ENCODE measurements at places on chromosomes 6 and 20. TPM values are rescaled to one million over a fixed set of nuclear protein-coding genes. Genes with fewer than 3 reads are reported as not detected.

- no peaks in the 10 kb centered on the region for H3K27me3 ChIP-seq
- no peak overlapping the region for H3K4me3 ChIP-seq
- peaks cover 7% of the 10 kb centered on the region for H3K4me1 ChIP-seq
- no peak for DNase-seq
- H3K27ac ChIP-seq, result no peak overlapping the region
- H3K36me3 ChIP-seq, result no peaks in the 10 kb centered on the region
Observed at GRCh38 chr6:12030993-12031550, 19.0 kb downstream of the HIVEP1 start.

DNA sequence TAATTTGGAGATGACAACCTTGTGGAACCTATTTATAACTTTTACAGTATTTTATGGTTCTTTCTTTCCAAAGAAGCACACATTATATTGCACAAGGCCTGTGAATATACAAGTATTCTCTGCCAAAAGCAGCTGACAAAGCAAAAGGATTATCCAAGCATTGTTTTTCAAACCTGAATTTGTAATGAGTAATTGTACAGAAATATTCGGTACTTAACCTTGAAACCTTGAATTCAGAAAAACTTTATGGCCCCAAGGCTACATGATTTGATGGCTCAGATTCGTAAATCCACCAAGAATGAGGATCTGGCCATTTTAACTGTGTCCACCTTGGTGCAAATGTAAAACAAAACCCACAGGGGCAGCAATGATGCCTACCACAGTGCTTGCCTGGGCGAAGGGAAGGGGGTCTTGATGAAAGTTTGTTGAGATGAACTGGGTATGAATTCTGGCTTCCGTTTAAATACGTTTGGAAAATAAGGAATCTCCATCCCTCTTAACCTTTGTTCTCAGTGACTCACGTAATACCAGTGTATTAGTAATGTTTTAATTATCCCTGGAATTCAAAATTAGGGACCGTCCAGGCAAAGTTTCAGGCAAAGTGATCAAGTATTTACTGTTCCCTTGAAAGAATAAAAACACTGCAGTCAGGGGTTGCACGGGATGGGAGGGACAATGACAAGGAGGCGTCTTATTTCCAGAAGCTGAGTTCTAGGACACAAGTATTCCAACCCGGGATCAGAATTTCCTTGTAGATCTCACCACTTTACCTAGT is 2.7 kb upstream of the RBM24 start:
- H3K27ac ChIP-seq, result peak overlapping the region; percentile 50
- no peaks in the 10 kb centered on the region for H3K4me1 ChIP-seq
- H3K4me3 ChIP-seq, result no peak overlapping the region
- no peak for DNase-seq
- H3K27me3 ChIP-seq, result no peaks in the 10 kb centered on the region
- H3K36me3 ChIP-seq, result no peaks in the 10 kb centered on the region

Gene PRKN
- total RNA-seq, result 15.8 TPM

DNA sequence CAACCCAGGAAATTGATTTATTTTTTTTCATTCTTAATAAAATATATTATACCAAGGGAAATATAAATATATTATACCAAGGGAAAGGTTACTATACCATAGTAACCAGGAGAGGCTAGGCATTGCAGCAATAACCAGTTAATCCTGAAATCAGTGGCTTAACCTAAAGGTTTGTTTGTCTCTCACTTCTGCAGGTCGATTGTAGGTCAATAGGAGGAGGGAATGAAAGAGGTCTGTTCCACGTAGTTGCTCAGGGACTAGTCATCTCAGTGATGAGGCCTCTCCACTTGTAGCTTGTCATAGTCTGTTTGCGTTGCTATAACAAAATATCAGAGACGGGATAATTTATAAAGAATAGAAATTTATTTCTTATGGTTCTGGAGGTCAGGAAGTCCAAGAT is 168.0 kb downstream of the GJA1 start:
- H3K27me3 ChIP-seq, result no peaks in the 10 kb centered on the region
- H3K4me1 ChIP-seq, result no peaks in the 10 kb centered on the region
- no peak for DNase-seq
- no peaks in the 10 kb centered on the region for H3K36me3 ChIP-seq

DNA sequence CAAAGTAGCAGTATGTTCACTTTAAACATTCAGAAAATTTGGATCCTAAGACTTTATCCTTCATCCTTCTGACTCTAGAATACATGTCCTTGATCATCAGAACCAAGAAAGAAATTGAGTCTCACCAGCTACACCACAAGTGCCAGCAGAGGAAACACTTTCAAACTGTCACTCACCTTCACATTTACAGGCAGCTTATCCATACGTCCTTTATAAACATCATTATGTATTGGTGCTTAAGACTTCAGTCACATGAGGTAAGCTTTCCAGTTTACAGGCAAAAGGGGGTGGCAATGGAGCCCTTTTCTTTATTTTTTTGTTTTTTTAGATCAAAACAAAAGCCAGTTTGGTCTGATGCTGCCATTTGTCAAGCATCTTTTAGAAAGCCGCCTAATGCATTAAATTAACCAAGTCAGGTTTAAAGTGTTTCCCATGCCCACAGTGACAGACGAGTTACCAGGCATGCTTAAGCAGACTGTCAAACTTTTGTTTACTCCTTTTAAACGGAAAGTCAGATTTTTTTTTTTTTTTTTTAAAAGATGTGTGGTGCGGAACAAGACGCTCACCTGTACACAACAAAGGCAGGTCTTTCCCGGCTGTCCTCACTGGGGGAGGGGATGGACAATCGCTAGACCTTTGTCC is 952 bp upstream of the BRPF3 start:
- H3K4me3 ChIP-seq, result peak overlapping the region; percentile 86
- H3K27ac ChIP-seq, result peak overlapping the region; percentile 98
- peaks cover 7% of the 10 kb centered on the region for H3K4me1 ChIP-seq
- DNase-seq, result no peak
- H3K36me3 ChIP-seq, result no peaks in the 10 kb centered on the region

GRCh38 chr6:18431581-18431980 is 44.4 kb downstream of the RNF144B start:
- no peaks in the 10 kb centered on the region for H3K36me3 ChIP-seq
- no peaks in the 10 kb centered on the region for H3K27me3 ChIP-seq
- H3K4me3 ChIP-seq, result no peak overlapping the region
- H3K27ac ChIP-seq, result no peak overlapping the region
- no peaks in the 10 kb centered on the region for H3K4me1 ChIP-seq

DNA sequence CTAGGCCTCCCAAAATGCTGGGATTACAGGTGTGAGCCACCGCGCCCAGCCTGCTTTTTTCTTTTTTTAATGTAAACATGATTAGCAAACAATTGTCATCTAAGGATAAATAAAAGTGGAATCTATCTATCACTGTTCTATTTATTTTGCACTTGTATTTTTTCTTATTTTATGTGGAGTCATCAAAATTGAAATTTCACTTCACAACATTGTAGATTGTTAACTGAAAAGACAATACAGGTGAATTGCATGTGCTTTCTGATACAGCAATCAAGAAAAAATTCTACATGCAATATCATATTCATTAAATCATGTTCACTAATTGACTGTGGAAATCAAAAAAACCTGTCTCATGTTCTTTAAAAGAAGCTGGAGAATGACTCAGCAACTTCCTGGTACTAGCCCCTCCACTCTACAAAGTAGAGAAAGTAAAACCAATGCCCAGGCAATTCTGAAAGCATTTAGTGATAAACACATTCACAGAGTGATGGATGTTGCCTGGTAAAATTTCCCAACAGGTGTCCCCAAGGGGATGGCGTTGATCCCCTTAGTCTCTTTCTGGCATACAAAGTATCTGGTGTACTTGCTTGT is 10.7 kb upstream of the RFX6 start:
- no peak overlapping the region for H3K27ac ChIP-seq
- no peaks in the 10 kb centered on the region for H3K36me3 ChIP-seq
- H3K27me3 ChIP-seq, result no peaks in the 10 kb centered on the region
- no peaks in the 10 kb centered on the region for H3K4me1 ChIP-seq
- no peak overlapping the region for H3K4me3 ChIP-seq

Gene DST
- total RNA-seq, result 809 TPM

Gene FILIP1
- 23.1 TPM for total RNA-seq

DNA sequence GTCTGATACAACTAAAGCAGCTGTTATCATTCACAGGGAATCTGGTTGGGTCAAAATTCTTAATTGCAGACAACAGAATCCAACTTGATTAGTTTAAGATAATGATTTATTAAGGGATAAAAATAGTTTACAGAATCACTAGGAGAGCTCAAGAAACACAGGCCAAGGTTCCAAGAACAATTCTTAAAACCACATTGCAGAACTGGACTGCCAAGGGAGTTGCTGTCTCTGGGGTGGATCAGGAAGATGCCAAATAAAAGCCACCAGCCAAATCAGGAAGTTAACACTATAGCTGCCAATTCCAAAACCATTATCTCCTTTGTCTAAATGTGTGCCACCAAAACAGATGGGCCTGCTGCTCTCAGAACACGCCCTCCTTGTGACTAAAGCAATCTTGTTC is 53.7 kb downstream of the NUDT3 start:
- DNase-seq, result no peak
- H3K4me1 ChIP-seq, result peaks cover 11% of the 10 kb centered on the region
- H3K4me3 ChIP-seq, result no peak overlapping the region
- no peak overlapping the region for H3K27ac ChIP-seq

- DNase-seq, result no peak
- H3K4me1 ChIP-seq, result no peaks in the 10 kb centered on the region
- no peaks in the 10 kb centered on the region for H3K27me3 ChIP-seq
- H3K4me3 ChIP-seq, result no peak overlapping the region
- no peak overlapping the region for H3K27ac ChIP-seq
Observed at GRCh38 chr6:87881342-87881895, 166.2 kb upstream of the SPACA1 start.

DNA sequence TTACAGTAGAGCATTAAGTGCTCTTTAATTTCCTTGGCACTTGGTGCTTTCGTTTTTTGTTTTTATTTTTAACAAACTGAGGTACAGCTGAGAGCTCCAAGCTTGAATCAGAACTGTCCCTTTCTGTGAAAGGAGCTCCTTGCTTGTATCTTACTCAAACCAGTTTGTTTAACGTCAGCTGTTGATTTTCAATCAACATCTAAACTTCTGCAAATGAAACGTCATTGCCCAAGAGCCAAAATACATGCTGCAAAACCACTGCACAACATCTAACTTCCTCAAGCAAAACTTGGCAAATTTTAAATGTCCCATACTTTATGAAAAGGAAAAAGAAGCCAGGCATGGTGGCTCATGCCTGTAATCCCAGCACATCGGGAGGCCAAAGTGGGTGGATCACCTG is 15.2 kb downstream of the VNN2 start:
- H3K4me3 ChIP-seq, result no peak overlapping the region
- no peaks in the 10 kb centered on the region for H3K27me3 ChIP-seq
- no peak for DNase-seq
- no peaks in the 10 kb centered on the region for H3K4me1 ChIP-seq
- no peak overlapping the region for H3K27ac ChIP-seq

GRCh38 chr20:43579861-43580793 is 10.6 kb upstream of the IFT52 start:
- H3K36me3 ChIP-seq, result no peaks in the 10 kb centered on the region
- no peaks in the 10 kb centered on the region for H3K4me1 ChIP-seq
- no peak for DNase-seq
- no peak overlapping the region for H3K4me3 ChIP-seq
- no peaks in the 10 kb centered on the region for H3K27me3 ChIP-seq

DNA sequence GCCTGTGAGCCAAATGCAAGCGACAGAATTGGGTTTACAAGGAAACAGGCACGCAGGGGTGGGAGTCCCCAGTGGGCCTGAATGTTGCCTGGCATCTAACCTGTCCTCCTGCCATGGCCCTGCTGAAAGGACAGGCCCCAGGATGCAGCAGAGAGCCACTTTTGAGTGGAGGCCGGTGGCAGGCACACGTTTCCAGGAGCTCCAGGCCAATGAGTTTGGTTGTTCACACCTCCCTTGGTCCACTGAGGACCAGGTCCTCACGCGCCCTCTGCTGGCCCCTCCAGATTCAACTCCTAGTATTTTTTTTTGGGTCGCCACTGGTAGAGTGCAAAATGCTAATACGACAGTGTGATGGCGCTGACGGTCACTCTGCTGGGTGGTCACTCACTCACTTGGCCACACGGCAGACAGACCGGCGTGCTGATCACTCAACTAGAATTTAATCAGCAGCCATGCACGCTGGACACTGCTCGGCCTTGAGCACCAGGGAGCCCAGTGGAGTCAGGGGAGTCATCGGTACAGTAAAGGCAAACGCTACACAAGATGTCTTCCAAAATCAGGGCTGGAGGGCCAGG is 81.7 kb upstream of the NFATC2 start:
- DNase-seq, result no peak
- H3K4me3 ChIP-seq, result no peak overlapping the region
- H3K4me1 ChIP-seq, result no peaks in the 10 kb centered on the region
- no peaks in the 10 kb centered on the region for H3K27me3 ChIP-seq

Gene TSPYL4
- 16.7 TPM for total RNA-seq

- no peaks in the 10 kb centered on the region for H3K27me3 ChIP-seq
- DNase-seq, result no peak
- H3K36me3 ChIP-seq, result no peaks in the 10 kb centered on the region
- H3K4me3 ChIP-seq, result no peak overlapping the region
- H3K27ac ChIP-seq, result peak overlapping the region; percentile 39
Observed at GRCh38 chr20:10855778-10856177, 182.0 kb upstream of the JAG1 start.

GRCh38 chr6:166032366-166033200 is 135.1 kb downstream of the TBXT start:
- DNase-seq, result peak; percentile 69
- H3K36me3 ChIP-seq, result no peaks in the 10 kb centered on the region
- H3K27ac ChIP-seq, result no peak overlapping the region
- H3K27me3 ChIP-seq, result no peaks in the 10 kb centered on the region

DNA sequence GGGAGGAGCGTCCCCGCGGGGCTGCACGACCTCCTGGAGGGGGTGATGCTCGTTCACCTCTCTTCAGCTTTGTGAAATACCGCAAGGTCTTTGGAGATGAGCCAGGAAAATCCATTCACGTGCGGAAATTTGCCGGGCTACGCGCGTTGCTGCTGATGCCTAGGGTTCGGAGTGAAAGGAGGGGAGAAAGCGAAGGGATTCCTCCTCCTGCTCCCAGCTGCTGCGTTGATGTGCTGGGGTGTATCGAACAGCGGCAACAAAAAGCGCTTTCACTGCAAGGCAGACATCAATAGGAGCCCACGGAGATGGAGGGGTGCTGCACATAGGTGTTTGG is 391 bp upstream of the B3GAT2 start:
- no peaks in the 10 kb centered on the region for H3K27me3 ChIP-seq
- H3K4me3 ChIP-seq, result peak overlapping the region; percentile 25
- H3K4me1 ChIP-seq, result peaks cover 13% of the 10 kb centered on the region

DNA sequence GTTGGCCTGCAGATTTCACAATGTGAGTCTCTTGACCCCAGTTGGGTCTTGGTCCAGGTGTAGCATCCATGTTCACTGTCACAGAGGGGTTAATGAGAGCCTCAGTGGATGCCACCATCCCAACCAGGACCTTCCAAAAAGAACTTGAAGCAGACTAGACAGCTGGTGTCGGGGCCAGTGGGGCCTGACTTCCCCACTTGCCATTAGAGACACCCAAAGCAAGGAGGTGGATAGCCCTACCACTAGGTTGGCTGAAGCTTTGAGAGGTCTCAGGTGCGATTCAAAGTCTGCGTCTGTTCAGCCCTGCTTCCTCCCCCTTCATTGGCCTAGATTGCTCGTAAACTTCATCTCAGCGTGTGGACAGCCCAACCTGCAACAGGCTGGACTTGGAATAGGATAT is 196.4 kb upstream of the RREB1 start:
- no peak overlapping the region for H3K27ac ChIP-seq
- no peaks in the 10 kb centered on the region for H3K4me1 ChIP-seq
- H3K36me3 ChIP-seq, result no peaks in the 10 kb centered on the region
- no peak for DNase-seq

GRCh38 chr6:18186033-18186432 is 30.8 kb downstream of the KDM1B start:
- no peaks in the 10 kb centered on the region for H3K4me1 ChIP-seq
- DNase-seq, result no peak
- H3K4me3 ChIP-seq, result no peak overlapping the region
